DND-41 (cell line): ENCODE measurements at places on chromosomes 3 and 15.
A peak's percentile ranks its signal among the peaks of the same experiment; 100 is the strongest.

DNA sequence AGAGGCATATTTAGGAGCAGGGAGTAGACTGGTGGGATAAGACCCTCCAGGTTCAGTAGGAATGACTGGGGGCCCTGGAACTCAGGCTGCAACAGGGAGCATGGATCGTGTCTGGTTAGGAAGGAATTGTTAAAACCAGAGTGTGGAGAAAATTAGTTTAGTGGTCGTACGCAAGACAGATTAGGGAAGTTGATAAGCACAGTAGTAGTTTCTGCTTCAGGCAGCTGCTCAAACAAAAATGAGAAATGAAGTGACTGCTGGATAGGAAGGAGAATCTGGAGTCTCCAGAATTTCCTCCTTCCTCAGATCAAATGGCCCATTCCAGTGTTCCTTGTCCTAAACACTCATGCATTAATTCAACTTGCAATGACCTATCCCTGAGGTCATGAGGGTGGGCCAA is 11.2 kb downstream of the MYD88 start:
- no peak for DNase-seq

GRCh38 chr15:94023531-94023930 is 207.8 kb upstream of the MCTP2 start:
- DNase-seq: no peak

GRCh38 chr3:140438736-140439470 is 239.0 kb upstream of the TRIM42 start:
- no peak for DNase-seq

DNA sequence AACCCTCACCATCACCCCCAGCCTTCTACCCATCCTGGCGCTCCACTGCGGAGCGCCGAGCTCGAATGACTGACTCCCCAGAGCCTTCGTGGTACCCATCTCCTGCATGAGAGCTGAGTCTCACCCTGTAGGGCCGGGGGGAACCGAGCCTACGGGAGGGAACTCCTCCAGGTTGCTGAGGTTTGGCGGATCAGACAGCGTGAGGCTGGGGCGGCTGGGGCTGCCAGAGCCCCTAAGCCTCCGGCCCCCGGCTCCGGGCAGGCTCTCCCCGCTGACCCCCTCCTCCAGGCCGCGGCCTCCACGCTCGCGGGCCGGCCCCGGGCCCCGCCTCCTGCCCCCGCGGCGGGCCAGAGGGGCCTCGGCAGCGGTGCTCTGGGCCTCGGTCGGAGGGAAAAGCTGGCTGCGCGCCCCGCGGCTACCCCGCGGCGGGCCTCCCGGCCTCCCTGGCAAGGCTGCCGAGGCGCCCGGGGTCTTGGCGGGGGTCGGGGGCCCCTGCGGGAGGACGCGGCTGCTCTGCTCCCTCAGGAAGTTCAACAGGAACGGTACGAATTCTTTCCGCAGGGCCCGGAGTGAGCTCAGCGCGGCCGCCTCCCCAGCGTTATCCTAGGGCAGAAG is 643 bp downstream of the CDAN1 start:
- peak; percentile 25 for DNase-seq

- DNase-seq: no peak
Observed at GRCh38 chr3:144390786-144391185, 419.2 kb downstream of the DIPK2A start.

DNA sequence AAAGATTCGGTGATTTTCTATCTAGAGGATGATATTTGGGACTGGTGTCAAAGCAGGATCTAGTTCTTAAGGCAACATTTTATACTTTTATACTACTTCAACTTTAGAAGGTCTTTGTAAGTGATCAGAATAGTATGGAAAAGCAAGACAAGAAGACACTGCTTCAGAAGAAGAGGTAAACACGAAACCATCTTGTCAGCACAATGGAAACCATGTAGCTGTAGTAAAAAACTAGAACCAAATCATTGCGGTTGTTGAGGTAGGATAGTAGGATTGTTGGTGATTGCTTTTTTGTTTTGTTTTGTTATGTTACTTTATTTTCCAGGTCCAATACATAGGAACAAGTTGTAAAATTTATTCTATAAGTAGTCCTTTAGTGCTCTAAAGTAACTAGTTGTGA is 40.0 kb downstream of the SEMA6D start:
- DNase-seq: no peak

- no peak for DNase-seq
Observed at GRCh38 chr15:26525096-26525495, 247.8 kb downstream of the GABRB3 start.

DNA sequence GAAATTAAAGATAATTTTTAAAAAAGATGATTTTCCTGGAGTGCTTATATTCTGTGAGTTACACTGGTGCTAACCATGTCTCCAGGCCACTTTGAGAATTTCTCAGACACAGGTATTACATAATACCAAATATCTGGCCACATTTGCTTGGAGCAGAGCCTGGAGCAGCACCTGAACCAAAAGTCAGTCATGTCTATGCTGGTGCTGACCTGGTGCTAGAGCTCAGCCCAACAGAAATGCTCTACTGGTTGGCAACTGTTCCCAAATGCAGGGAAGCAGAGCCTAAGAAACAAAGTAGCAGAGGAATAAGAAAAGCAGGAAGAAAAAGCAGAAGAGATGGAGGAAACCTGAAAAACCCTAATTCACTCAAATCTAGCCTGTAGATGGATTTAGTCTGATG is 135.7 kb upstream of the SLC7A14 start:
- DNase-seq: no peak
